ENCODE measurements at places on chromosomes 13 and 19. TPM values are rescaled to one million over a fixed set of nuclear protein-coding genes. Genes with fewer than 3 reads are reported as not detected.

Gene TGFB1
- total RNA-seq, result 120 TPM

Gene CEACAM7
- total RNA-seq, result not detected

Gene TNFSF13B
- 4.5 TPM for total RNA-seq

Gene BEST2
- total RNA-seq, result not detected

Gene TEX26
- not detected for total RNA-seq

Gene VSIG10L
- 1.7 TPM for total RNA-seq

Gene FCAR
- total RNA-seq, result not detected

Data from B cell (primary cell).